ENCODE measurements at places on chromosomes 13 and 19.

GRCh38 chr19:15570420-15570819 is 44.6 kb upstream of the CYP4F8 start:
- no peak for DNase-seq

GRCh38 chr13:90121784-90122183 is 1225.7 kb upstream of the MIR17HG start:
- DNase-seq: no peak

- no peak for DNase-seq
Measured at GRCh38 chr19:58474997-58475713, 997 bp upstream of the ZNF446 start.

DNA sequence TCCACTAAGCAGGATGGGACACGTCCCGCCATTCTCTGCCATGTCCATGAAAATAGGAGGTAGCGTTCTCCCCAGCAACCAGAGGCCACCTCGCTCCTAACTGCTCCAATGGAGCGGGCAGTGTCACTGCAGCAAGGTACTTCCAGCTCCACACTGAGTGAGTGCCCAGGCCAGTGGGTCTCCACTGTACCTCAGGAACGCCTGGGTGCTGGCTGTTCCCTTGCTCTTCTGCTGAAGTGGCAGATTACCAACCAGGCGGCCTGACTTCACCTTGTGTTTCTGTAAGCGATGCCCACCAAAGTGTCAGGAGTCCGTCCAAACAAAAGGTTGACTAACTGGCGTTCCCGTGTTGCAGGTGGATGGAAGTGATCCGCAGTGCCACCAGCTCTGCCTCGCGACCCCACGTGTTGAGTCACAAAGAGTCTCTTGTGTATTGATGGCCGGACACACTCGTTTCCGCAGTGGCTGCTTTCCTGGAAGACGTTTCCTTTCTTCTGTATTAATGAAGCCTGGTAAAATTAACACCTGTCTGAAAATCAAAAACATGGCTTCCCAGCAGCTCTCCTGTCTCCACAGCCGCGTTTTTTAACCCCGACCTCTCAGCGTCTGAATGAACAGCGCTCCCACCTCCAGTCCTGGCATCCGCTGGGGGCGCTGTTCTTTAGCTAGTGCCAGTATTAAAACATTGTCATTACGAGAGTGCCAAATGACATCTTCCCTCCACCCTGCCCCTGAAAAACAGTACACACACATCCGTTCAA is 128.8 kb downstream of the STK24 start:
- DNase-seq: peak; percentile 20

DNA sequence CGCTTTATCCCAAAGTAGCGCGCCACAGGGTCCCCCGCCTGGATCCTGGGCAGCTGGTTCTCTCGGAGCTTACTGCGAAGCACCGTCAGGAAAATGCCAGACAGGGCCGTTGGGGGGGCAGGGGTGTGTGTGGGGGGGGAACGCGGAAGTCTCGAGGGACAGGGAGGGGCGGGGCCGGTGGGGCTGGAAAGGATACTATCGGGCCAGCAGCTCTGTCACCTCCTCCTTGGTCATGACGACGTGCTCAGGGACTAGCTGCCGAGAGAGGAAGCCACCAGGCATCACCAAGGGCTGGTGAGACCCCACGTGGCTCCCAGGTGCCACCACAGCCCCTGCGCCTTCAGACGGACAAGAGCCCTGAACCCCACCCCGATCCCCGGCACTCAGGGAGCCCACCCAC is 5.3 kb downstream of the POLR2E start:
- peak; percentile 66 for DNase-seq

- DNase-seq: no peak
Measured at GRCh38 chr13:114248011-114248410, 13.3 kb downstream of the CDC16 start.

- peak; percentile 72 for DNase-seq
Measured at GRCh38 chr19:3324405-3324856, 42.0 kb upstream of the NFIC start.

DNA sequence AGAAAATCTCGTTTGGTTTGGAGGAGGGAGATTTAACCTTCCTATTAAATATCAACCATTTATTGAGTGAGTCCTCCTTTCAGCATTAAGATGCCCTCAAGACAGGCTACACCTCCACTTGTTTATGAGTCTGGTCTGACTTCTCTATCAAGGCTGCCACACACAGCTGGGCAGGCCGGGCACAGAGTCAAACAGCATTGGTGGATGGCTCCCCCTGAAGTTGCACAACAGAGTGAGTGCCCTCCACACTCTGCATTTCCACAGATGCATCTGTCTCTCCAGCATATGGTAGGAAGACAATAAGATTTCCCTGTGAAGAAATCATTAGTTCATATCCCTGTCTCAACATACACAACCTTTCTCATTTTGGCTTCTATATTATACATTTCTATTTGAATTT is 31.4 kb downstream of the PHF11 start:
- DNase-seq: no peak

- DNase-seq: peak; percentile 20
Measured at GRCh38 chr13:32911506-32911905, 104.7 kb upstream of the KL start.

DNA sequence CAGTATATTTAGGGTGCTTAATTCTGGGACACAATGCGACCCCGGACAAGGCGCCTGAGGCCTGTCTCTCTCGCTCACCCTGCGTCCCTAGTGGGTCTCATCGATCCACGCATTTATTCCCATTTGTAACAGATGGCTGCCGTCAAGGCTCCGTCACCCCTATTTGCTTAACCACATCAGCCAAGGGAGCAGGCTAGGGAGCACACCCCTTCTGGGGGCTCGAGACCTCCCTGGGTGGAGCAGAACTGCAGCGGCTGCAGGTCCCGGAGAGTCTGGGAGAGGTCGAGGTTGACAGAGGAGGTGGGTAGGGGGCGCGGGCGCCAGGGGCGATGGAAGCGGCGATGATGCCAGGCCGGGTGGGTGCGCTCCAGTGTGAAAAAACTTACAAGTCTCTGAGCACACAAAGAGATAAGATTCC is 507 bp downstream of the ALG5 start:
- peak; percentile 11 for DNase-seq

- no peak for DNase-seq
Measured at GRCh38 chr13:92769046-92769445, 457.6 kb upstream of the GPC6 start.

DNA sequence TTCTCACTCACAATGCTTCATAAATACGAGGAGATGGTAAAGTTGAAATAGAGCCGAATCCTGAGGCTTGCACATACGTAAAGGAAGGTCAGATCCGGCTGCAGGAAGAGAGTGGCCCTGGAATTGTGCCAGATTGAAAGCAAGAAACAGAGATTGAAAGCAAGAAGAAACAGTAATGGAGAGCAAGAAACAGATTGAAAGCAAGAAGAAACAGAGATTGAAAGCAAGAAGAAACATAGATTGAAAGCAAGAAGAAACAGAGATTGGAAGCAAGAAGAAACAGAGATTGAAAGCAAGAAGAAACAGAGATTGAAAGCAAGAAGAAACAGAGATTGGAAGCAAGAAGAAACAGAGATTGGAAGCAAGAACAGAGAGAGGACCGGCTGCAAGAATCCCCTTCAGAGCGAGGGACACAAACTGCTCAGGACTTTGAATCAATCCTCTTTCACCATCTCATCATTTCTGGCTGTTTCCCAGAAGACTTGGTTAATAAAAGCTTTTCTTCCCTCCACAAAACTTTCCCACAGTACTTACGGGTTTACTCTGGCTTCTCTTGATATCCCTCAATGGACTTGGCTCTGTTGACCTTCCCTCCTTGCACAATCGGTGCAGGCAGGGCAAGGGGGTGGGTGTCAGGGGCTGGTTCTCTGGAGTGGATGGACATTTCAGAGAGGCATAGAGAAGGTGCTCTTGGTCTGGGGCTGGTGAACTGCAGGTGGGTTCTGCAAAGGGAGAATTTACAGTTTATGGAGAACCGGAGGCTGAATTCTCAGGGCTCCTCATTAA is 25.5 kb downstream of the OR7A5 start:
- DNase-seq: no peak

DNA sequence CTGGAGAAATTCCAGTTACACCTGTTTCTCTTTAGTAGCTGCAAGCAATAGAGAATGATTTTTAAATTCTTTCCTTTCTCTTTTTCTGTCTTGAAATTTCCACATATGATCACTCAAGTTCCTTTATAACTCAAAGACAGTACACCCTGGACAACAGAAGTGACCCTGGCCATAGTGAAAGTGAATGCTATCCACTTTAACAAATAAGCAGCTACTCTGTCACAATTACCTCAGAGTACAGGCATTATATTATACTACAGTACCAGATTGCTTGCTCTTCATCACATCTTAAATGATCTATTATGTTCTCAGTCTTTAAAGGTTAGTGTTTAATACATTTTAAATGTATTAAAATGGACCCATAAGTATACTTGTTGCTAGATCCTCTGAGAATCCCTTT is 136.2 kb downstream of the KLF12 start:
- no peak for DNase-seq

GRCh38 chr19:2578901-2579677 is 103.2 kb downstream of the GADD45B start:
- DNase-seq: peak; percentile 74

DNA sequence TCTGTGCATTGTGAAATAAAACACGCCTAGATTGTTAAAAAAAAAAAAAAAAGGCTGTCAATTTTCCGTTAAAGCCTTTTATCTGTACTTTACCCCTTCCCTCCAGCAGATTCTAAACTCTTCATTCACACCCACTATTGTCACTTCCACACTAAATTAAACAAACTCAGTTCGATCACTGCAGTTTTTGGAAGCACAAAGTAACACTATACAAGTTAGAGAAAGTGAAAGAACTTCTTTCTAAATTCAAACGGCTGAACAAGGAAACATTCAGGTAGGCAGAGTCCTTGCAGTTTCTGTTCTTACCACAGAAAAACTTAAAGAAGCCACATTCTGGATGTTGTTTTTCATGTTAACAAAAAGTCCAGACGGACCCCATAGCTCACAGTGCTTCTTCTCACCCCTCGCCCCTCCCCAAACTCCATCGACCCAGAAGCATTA is 27.5 kb upstream of the UBE2L5 start:
- DNase-seq: peak; percentile 54

DNA sequence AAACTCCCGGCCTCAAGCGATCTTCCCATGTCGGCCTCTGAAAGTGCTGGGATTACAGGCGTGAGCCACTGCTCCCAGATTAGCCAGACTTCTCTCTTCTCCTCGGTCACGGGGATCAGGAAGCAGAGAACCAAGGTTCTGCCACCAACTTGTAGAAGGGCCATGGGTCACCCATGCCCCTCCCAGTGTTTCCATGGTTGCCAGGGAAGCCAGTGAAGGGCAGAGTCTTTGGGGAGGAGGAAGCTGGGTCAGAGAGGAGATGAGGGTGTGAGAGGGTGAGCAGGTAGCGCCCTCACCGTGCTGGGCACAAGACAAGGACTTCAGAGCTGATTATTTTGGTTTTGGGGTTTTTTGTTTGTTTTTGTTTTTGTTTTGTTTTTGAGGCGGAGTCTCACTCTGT is 77.1 kb downstream of the GNG7 start:
- no peak for DNase-seq

- DNase-seq: no peak
Measured at GRCh38 chr13:73467125-73467524, 408.3 kb downstream of the KLF5 start.

- DNase-seq: no peak
Measured at GRCh38 chr13:72258340-72258981, 391.5 kb upstream of the DACH1 start.

DNA sequence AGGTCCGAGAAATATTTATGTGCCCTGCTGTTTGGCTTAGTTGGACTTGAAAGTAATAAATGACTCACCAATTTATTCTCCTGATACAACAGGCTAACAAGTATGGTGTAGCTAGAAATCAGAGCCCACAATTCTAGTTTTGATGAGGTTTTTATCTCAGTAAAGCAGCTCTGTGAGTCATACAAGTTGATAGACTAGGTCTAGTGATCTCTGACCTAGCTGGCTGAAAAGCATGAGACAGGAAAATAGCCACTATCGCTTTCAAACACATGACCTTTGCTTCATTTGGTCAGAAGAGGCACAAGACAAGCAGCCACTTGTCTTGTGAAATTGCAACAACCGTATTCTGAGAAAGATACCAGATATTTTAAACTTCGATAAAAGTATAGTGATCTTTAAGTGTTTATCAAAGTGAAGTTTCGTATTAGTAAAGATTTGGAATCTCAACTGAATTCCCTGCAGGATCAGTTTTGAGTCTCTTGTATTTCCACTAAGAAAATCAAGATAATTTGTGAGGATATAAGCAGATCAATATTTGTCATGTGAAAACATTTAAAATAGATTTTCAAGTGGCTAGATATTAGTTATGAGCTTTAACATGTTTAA is 126.7 kb downstream of the MAB21L1 start:
- no peak for DNase-seq

- DNase-seq: no peak
Measured at GRCh38 chr19:31114585-31114984, 234.7 kb downstream of the TSHZ3 start.

- no peak for DNase-seq
Measured at GRCh38 chr13:99967869-99968520, 3.6 kb downstream of the ZIC5 start.

- no peak for DNase-seq
Measured at GRCh38 chr13:24459234-24459633, 53.3 kb downstream of the PARP4 start.

- no peak for DNase-seq
Measured at GRCh38 chr13:109629737-109630136, 156.6 kb downstream of the IRS2 start.

DNA sequence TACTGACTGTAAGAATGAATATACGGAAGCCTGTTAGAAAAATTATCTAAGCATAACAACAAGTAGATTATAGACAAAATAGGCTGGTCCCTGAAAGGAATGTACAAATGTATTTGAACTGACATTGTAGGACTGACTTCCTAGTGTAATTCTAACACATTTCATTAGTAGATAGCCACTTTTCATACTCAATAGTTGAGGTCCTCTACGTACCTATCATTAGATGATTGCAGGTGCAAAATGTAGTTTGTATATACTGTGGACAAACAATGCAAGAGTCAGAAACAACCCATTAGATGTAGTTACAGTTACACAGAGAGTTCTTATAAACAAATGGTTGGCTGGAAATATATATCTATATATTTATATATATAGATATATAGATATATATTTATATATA is 402.3 kb upstream of the SLITRK6 start:
- DNase-seq: no peak

- no peak for DNase-seq
Measured at GRCh38 chr13:105346141-105346775, 1189.2 kb downstream of the EFNB2 start.

DNA sequence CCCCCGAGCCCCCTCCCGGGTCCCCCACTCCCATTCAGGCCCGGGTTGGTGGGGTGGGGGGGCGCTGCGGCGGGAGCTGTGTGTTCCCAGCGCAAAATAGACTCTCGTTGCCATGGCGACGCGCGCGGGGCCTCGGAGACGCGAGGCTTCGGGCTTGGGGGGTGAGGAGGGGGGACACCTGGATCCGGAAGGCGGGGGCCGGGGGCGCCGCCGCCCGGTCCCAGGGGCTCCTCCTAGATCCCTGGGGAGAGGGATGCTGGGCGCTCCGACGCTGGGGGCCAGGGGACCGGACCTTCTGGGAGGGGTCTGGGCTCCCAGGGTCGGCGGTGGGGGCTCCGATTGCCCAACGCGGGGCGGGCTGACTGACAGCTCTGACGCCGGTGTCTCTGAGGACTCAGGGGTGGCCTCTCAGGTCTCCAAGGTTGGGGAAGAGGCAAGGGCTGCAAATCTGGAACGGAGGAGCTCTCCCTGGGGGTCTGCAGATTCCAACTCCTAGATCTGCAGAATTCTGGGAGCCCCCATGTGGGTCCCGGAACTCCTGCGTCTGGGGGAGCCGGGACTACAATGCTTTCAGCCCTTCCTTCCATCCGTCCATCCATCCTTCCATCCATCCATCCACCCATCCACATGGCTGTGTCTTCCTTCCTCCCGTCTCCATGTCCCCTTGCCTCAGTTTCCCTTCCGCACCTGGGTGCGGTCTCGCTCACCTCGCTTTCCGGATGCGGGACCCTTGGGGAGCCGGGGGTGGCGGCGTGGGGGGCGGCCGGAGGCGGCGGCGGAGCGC is 9.1 kb upstream of the SHISA7 start:
- peak; percentile 46 for DNase-seq
